Stimulated activated CD8-positive, alpha-beta memory T cell treated with anti-CD3 and anti-CD28 coated beads, Interleukin-7, amount 100 ng/mL, for 1 hour (primary cell): ENCODE measurements at places on chromosomes 7 and 10.

- no peak for DNase-seq
Measured at GRCh38 chr7:75953931-75954330, 39.0 kb downstream of the POR start.

- no peak for DNase-seq
Measured at GRCh38 chr7:91949221-91950009, 8.8 kb downstream of the AKAP9 start.

GRCh38 chr7:512146-512510, 7.5 kb downstream of the PDGFA start:
- DNase-seq, result no peak

- no peak for DNase-seq
Measured at GRCh38 chr10:114256822-114257221, 17.8 kb downstream of the VWA2 start.

GRCh38 chr10:15472008-15472407, 100.9 kb upstream of the FAM171A1 start:
- DNase-seq, result no peak

DNA sequence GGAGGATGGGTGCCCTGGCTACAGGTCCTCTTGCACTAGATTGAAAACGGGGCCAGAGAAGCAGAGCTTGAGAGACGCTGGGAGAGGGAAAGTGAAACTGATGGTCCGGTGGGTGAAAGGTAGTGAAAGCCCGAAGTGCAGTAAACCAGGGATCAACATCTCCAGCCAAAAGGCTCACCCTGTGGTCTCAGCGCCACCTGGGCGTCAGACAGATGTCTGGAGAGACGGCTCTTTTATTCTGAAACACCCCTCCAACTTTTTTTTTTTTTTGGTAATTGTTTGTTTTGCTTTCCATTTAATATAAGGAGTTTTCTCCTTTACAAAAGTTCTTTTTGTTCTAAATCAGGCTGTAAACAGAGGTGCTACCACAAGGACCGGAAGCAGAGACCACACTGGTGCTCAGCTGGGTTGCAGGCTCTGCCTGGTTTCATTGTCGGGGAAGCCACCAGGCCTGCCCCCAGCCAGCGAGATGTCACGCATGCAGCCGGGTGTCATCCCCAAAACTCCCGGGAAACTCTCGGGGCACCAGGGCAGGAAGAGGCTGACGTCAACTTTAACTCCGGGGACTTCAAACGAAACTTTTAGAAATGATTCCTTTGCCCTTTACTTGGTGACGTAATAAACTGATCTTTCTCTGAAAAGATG, 11.2 kb downstream of the IL2RA start:
- DNase-seq, result peak; percentile 76

DNA sequence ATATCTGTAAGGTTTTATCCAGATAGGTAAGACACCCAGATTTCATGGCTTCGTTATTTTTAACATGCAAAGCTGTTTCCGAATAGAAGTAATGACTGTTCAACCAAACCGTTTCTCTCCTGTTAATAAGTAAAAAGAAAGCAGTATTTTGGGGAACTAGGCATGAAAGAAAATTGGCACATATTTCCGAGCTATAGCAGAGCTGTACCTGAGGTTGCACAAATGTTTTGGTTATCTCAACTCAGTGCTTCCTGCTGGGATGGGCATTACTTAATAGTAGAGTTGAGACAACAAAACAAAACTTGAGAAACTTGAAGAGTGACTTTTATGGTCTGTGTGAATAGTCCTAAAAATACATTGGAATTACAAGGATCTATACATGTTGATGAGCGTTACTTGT, 564.3 kb upstream of the SORCS1 start:
- DNase-seq, result no peak

DNA sequence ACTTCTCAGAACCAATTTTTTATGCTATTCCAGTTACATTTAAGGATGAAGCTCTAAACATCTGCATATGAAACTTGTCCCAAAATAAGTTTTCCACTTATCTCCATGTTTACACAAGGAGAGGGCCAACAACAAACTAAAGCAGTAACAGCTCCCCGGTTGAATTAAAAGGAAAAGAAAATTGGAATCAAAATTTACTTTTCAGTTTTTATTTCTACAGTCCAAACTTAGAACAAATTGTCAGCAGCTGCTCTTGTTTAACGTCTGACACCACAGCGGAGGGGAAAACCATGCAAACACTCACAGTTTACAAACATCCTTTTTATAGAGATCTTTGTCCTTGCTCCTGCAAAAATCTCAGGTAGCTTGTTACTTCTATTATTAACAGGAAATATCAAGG, 101.3 kb downstream of the COL28A1 start:
- DNase-seq, result no peak

GRCh38 chr7:140883378-140883777, 41.4 kb downstream of the BRAF start:
- no peak for DNase-seq

DNA sequence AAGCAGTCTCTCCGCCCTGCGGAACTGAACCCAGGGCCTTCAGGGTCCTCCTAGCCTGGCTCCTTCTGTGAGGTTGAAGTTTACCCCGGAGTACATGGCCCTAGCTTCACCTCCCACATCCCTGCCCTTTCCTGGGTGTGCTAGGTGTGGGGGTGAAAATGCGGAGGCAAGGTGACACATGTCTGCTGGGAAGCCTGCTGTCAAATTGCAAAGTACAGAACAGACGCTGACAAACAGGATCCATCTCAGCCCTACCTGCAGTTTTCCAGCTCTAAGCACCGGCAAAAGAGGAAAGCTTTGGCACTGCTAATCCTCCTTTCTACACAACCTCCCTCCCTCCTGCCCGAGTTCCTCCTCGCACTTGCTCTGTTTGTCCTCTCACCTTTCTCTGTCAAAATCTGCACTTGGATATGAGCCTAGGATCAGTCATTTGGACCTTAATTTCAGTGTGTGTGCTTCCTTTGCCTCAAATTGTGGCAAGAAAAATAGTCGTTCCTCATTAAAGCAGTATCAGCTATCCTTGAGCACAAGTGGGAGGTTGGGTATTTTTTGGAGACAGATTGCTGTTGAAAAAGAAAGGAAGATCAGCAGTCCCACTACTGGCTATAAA, 14.4 kb upstream of the GPR15LG start:
- DNase-seq, result no peak

- DNase-seq, result no peak
Measured at GRCh38 chr7:98123365-98123696, 16.7 kb downstream of the LMTK2 start.

- no peak for DNase-seq
Measured at GRCh38 chr10:13715100-13715499, 128.3 kb downstream of the PRPF18 start.

DNA sequence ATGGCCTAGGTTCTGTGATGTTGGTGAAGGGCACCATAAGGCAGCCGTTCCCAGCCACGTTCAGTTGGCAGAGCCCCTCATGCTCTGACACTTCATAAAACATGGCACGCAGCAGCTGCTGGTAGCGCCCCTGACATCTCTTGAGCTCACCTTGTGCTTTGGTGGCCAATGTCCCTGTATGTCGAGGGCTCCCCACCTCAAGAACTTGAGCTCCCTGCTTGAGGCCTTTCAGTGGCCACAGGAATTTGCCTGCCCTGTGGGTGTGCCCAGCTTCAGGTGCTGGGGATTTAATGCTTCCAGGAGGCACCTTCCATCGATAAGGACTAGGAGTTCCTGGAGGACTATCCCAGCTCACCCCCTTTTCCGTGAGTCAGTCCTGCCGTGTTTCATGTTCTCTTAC, 9.5 kb upstream of the ZNF32 start:
- no peak for DNase-seq

DNA sequence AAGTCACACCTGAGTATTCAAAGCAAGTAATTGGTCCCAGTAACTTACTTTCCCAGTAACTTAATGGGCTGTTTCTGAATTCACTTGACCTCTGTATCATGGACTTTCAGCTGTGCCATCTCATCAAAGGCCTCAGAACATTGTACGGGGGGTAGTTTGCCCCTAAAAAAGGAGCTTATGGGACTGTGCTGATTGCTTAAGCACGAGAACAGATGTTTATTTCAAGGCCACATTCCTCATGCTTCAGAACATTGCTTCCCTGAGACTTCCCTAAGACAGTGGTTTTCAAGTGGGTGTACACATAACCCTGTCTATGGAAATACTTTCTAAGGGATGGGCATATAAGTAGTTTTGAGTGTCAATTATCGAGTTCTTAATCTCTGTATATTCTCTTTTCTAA, 26.8 kb downstream of the CALCR start:
- DNase-seq, result no peak

GRCh38 chr10:117476281-117476680, 66.3 kb upstream of the EMX2 start:
- DNase-seq, result no peak

DNA sequence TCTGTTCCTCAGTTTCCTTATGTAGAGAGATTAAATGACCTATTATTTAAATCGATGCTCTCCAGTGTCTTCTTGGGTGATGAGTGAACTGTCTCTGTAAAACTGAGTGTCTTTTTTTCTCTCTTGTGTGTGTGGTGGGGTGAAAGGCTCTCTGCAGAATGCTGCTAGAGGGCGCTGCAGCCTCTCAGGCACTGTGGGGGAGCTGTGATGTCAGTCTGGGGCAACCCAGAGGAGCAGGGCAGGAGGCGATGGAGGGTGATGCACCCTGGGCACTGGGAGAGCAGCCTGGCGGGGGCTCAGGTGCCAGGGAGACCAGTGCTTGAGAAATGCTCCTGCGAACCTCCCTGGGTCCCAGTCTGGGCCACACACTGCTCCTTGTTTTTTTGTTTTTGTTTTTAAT, 110.1 kb upstream of the POM121L12 start:
- DNase-seq, result no peak

DNA sequence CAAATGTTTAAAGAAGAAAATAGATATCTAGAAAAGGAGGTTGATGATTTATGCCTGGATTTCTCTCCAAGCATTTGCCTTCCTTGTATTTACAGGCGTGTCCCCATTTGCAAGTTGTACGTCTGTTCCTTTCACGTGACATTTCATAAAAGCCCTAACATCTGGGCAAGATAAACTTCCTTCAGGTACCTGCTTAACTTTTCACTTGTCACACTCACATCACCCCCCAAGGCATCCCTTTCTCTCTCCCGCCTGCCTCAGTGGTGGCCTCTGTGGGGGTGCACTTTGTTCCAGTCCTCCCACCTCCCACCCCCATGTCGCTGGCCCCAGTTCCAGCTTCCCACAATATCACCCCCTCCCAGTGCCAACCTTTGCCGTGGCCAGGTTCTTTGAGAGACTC, 6.7 kb downstream of the TWIST1 start:
- DNase-seq, result no peak

- DNase-seq, result no peak
Measured at GRCh38 chr7:55189878-55190436, 171.1 kb downstream of the EGFR start.

- DNase-seq, result no peak
Measured at GRCh38 chr7:114979388-114979787, 57.5 kb downstream of the MDFIC start.

GRCh38 chr10:110344622-110345021, 39.9 kb upstream of the SMNDC1 start:
- DNase-seq, result no peak

GRCh38 chr10:132096223-132096622, 30.5 kb downstream of the JAKMIP3 start:
- DNase-seq, result no peak

DNA sequence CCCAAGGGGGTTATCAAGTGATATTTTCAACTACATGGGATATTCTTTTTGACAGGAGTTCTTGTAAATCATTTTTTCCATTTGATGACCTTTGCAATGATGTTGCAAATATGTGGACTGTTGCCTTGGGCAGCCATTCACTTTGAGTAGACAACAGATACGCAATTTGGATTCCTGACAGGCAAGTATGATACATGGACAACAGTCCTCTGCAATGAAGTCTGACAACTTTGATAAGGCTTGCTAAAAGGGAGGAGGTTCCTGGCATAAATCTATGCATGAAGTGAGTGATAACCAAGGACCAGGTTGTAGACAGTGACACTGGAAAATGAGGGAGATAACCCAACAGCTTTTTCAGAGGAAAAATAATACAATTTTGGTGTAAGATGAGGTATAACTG, 17.7 kb downstream of the LRRD1 start:
- DNase-seq, result no peak

- no peak for DNase-seq
Measured at GRCh38 chr10:95260397-95260881, 30.4 kb downstream of the PDLIM1 start.

- DNase-seq, result no peak
Measured at GRCh38 chr7:106102387-106102966, 9.6 kb downstream of the SYPL1 start.

DNA sequence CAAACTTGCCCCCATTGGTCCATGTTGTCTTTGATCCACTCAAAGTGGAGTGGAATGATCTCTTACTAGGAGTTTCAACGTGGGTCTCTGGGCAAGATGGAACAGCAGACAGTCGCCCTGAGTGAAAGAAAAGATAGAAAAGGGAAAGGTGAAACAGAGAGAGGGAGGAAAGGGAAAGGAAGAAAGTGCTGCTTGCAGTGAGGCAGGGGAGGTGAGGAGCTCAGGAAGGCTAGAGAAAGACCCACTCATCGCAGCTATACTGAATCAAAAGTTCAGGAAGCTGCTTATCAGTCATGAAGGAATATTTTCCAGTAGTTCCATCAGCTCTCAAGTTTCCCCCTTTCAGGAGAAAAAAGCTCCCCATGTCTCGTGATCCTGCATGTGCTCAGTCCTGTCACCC, 86.9 kb downstream of the ZNF467 start:
- no peak for DNase-seq

DNA sequence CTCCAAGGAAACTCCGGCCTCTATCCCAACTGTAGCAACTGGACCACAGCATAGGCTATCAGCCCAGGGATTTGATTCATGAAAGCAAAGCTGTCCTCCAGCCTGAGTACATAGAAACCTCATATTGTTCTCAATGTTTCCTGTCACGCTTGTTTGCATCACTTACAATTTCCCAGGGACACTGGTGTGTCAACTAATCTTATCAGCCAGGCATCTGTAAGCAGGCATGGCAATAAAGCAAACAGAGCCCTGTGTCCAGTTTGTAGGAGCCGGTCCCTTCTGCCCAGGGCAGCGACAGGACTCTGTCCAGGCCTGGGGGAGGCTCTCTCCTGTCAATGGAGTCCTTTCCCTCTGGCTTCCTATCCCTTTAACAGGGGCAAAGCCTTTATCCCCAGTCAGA, 23.0 kb upstream of the CDHR3 start:
- no peak for DNase-seq

- no peak for DNase-seq
Measured at GRCh38 chr10:62437696-62438095, 63.5 kb downstream of the ZNF365 start.

GRCh38 chr10:122239578-122240257, 31.4 kb upstream of the BTBD16 start:
- no peak for DNase-seq

DNA sequence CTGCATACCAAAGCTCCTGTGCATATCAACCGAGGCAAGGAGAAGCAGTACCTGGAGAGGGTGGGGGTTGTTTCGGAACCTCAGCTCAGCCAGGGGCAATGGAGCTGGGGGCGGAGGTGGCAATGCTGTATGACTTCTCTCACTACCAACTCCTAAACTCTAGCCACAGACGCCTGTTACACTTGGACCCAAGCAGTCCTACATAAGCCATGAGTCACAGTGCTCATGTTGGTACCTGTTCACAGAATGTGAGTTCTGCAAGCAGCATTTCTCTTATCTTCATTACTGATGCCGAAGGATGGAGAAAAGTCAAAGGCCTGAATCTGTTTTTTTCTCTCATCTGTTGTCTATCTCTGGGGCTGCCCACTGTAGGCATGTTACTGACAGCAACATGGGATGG, 3.2 kb upstream of the RAB18 start:
- DNase-seq, result no peak
